Activated T-helper 9 cell treated with anti-CD3 and anti-CD28 coated beads, Interleukin-2, amount 50 U/mL, for 16 hours (primary cell): ENCODE measurements at places on chromosomes 11 and 22.

DNA sequence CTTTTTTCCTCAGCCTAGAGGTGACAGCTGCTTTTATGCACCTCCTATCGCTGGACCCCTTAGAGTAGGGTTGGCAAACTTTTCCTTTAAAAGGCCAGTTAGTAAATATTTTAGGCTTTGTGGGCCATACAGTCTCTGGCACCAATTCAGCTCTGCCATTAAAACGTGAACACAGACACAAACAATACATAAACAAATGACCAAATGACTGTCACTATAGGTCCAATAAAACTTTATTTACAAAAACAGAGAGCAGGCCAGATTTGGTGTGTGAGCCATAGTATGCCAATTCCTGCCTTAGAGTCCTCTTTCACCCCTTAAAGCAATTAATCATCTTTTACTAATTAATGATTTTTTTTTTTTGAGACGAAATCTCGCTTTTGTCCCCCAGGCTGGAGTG lies 61.1 kb upstream of the RPS13 start:
- no peak for DNase-seq

GRCh38 chr11:118264569-118265465 lies 720 bp upstream of the MPZL2 start:
- DNase-seq: no peak

DNA sequence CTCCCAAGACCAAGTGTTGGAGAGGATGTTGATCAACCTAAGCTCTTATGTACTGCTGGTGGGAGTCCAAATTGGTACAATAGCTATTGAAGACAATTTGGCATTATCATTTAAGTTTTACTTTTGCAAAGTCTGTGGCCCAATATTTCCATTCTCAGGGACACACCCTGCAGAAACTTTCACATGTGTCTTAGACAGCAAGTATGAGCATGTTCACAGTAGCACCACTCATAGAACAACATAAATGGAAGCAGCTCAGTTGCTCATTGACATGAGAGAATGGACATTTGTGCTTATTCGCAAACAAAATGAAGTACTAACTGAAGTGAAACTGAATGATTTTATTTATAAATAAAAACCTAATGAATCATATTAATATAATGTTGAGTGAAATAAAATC lies 135.5 kb downstream of the NOX4 start:
- no peak for DNase-seq

DNA sequence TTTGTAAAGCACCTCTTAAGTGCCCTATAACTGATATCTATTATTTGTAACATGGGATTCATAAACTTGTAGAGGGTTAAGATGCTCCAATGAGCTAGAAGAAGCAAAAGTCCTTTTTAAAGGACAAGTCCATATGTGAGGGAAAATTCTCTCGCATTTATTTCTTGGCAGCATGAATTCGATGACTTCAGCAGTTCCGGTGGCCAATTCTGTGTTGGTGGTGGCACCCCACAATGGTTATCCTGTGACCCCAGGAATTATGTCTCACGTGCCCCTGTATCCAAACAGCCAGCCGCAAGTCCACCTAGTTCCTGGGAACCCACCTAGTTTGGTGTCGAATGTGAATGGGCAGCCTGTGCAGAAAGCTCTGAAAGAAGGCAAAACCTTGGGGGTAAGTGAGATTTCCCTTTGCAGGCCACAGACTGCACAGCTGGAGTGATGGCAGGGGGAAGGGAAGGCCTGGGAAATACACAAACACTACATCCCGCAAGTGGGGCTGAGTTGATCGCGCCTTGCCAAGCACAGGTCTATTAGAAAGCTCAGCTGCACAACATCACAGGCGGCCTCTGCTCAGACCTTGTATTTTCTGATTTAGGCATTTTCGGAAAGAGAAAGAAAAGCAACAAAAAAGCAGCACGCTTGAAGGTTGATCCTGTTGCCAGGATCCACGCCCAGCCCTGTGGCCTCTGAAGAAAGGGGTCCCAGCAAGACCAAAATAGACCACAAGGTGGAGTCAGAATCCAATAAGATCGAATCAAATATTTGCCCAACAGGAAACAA lies 1.5 kb downstream of the MS4A8 start:
- no peak for DNase-seq

- DNase-seq: no peak
Measured at GRCh38 chr11:132099692-132100091, 729.3 kb downstream of the NTM start.

- no peak for DNase-seq
Measured at GRCh38 chr11:106275151-106275550, 197.7 kb downstream of the AASDHPPT start.

DNA sequence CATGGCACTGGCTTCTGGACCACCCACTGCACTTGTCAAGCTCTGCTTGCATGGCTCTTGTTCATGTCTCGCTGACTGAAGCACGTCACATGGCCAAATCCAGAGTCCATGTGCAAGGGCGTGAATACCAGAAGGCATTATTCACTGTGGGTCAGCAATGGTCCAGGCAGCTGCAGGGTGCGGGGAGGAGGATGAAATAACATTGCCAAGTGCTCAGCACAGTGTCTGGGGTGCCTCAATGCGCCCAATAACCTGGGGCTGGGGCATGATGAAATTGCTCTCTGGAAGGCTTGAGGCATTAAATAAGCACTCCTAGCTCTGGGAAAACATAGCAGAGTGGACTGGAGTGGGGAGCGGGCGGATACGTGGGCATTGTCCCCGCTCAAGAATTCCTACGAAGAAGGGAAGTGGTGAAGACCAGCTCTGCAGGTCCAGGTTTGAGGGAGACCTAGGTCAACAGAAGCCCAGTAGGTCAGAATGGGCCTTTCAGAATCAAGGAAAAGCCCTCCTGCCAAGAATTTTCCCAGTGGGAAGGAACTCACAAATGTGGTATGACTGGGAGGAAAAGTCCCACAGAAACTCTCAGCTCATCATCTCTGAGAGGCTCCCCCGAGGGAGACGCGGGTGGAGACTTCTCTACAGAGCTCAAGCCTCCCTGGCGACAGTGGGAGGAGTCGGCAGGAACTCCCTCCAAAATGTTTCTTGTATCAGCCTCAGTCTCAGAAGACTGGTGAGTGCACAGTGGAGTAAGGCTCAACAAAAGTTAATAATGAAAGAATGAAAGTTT lies 15.3 kb upstream of the ACCSL start:
- DNase-seq: no peak

- DNase-seq: peak; percentile 89
Measured at GRCh38 chr22:37121887-37122591, 12.5 kb upstream of the TMPRSS6 start.

DNA sequence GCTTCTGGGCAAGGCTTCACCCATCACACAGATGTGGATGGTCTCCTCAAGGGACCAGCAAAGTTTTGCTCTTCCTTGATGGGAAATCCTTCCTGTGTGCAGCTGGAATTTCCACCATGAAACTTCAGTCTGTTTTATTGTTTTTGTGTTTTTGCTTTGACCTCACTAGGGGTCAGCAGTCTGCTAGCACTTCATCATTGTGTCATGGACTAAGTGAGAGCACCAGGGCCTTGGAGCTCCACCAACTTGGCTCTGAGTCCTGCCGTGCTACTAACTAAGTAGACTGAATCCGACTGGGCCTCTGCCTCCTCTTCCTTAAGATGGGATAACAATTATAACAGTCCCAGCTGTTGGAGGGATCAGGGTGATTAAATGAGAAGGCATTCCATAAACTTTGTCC lies 305.8 kb upstream of the NCAM1 start:
- DNase-seq: no peak

DNA sequence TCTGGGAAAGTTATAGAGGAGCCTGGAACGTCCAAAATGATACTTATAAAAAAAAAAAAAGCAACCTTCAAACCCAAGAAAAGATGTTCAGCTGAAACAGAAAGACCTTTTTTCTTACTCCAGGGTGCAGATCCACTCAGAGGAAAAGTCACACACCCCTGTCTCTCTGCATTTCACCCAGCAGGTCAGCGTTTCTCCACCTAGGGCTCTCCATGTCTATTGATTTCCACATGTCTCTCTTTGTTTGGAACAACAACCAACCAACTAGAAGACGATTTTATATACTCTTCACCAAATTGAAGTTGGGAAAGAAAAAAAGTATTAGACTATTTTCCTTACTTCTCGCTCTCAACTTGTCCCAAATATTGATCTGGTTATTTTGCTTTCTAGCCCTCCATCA lies 42.2 kb upstream of the BLID start:
- no peak for DNase-seq

- no peak for DNase-seq
Measured at GRCh38 chr22:25966448-25966913, 202.8 kb upstream of the SEZ6L start.

DNA sequence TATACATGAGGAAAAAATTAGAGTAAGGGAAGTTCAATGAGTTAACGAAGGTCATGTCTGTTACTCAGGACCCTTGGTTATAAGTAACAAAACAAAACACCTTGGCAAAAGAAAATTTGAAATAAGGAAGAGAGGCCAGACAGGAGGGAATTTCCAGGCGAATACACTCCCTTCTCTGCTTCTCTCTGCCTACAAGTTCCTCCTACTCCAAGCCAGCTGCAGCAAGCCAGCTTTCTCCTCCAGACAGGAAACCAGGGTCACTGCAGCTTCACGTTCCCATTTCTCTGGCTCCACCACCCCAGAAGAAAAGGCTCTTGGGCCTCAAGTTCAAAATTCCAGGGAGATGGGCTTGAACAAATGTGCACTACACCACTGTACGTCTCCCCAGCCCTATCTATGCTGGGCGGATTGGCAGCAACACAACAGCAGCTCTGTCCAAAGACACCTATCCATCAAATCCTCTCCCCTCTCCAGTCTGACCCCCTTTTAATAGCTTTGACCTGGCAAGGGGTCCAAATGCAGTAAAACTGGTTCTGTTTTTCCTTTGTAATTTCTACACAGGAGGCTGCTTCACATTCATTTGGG lies 27.7 kb downstream of the SMCO4 start:
- no peak for DNase-seq

GRCh38 chr11:35893796-35894475 lies 49.9 kb upstream of the LDLRAD3 start:
- no peak for DNase-seq

DNA sequence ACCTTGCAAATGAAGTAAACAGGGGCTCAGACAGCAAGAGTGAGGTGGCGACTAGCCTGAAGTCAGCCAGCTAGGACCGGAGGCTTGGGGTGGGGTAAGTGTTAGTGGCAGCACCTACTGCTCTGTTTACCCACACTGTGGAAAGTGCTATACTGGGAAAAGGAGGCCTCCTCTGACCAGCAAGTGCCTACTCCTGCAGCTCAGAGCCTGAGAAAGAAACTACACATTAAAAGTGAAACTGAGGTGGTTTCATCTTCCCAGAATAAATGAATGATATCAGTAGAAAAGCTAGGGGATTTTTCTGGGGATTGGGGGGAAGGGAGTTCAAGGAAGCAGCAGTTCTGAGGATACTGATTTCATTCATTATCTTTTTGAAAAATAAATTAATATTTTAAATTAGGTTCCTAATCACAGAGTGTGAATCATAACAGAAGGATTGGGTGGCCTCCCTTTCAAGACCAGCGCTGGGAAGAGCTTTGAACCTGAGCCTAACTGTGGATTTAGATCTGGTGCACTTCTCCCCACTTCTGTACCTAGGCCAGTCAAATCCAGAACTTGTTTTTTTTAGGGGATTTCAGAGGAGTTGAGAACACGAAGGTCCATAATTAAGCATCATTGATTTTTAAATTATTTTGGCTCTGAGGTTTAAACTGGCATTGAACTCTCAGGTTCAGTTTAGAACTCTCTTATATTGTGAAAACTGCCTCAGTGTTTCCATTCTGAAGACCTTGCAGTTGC lies 48.1 kb upstream of the GRAMD1B start:
- peak; percentile 17 for DNase-seq

- no peak for DNase-seq
Measured at GRCh38 chr11:36061471-36061870, 117.6 kb downstream of the LDLRAD3 start.
